ENCODE measurements at places on chromosomes 16 and 17.

DNA sequence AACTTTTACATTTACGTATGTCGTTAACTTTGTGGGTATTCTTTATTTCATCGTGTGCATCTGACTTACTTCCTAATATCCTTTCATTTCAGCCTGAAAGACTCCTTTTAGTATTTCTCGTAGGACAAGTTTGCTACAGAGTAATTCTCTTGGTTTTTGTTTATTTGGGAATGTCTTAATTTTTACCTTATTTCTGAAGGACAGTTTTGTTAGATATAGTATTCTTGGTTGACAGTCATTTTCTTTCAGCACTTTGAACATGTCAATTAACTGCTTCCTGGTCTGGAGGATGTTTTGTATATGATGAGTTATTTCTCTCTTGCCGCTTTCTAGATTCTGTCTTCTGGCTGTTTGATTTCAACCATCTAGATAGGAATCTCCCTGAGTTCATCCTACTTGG, 109.2 kb upstream of the NACA2 start:
- DNase-seq = no peak

GRCh38 chr16:83205896-83206295, 579.1 kb downstream of the CDH13 start:
- DNase-seq = peak; percentile 22

DNA sequence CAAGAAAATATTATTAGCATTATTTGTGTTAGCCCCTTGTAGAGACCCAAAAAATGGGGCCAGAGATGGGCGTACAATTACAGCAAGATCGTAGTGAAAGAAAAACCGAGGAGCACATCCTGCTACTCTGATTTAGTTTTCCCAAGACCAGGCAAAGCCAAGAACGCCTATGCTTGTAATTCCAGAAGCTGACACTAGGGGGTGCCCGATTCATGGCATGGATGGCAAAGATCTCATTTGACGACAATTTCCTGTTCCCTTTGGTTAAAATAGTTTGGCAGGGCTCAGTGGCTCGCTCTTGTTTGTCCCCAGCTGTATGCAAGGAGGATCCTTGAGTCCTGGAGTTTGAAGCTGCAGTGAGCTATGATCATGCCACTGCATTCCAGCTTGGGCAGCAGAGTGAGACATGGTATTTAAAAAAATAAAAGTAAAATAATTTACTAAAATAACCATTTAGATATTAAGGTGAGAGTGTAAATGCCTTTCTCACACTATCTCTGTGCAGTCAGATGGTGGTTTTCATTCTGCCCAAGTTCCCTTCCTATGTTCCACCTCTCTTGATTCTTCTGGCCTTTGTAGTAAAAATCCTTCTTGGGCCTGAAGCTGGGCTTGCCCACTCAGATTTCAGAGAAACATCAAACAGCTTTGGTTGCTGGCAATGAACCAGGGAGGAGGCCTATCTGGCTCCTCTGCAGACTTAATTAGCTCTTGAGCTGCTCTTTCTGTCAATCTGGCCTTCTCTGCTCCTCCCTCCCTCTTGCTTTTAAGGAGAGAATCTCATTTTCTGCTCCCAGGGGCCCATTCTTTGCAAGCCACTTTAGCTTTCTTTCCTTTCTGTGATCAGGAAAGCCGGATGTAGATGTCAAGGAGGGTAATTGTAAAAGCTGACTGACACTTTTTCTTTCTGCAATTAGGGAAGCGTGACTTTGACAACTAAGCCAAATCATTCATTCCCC, 31.2 kb downstream of the TMEM238L start:
- DNase-seq = peak; percentile 32

DNA sequence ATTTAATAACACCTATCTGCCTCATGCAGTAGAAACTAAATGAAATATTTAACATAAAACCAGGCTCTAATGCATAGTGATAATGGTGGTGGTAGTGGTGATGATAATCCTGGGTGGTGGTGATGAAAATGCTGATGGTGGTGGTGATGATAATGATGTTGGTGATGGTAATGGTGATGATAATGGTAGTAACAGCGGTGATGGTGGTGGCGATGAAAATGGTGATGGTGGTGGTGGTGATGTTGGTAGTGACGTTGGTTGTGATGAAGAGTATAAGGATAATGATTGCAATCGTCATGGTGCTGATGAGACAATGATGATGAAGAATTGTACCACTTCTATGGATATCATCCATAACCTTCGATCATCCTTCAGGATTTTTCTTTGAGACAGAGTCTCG, 173.7 kb upstream of the CDH11 start:
- DNase-seq = no peak

DNA sequence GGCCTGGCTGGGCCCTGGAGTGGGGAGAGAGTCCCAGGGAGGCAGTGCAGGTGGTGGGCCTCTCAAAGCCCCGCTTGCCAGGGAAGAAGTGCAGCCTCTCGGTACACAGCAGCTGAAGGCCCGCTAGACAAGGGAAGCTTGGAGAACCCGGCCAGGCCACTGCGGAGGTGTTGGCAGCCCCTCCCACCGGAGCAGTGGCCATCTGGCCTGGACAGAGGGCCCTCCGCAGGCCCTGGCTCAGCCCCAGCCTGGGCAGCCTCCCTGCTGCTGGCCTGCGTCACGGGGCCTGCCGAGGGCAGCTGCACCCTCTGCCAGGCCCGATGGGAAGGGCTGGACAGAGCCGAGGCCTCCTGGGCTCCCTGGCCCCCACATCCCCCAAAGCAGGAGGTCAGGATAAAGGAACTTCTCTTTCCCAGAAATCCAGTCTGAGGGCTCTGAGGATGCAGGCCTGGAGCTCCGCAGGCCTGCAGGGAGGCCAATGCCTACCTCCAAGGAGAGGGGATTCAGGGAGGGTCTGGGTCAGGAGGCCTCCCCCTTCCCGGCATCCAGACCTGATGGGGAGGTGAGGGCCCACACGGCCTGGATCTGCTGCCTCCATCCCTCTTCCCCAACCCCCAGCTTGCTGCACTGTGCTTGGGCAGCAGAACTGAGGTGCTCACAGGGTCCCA, 4.3 kb downstream of the SPPL2C start:
- no peak for DNase-seq

DNA sequence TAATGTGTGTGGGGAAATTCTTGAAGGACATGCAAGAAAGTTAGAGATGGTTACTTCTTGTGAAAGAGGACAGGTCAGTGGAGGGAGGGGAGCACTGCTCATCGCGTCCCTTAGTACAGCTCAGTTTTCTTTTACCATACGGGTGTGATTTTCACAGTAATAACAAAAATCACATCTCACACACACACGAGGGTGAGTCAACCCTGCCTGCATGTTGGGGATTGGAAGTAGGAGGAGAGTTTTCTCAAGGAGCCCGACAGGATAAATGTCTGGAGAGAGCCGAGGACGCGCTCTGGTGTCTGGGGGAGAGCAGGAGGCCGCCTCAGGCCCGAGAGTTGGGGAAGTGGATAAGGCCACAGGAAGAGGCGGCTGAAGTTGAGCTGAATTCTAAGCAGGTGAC, 16.4 kb downstream of the PLCD3 start:
- peak; percentile 28 for DNase-seq

GRCh38 chr17:70225276-70225675, 55.9 kb downstream of the KCNJ2 start:
- DNase-seq = no peak

GRCh38 chr17:32558326-32558955, 71.6 kb downstream of the CDK5R1 start:
- no peak for DNase-seq

- no peak for DNase-seq
Observed at GRCh38 chr16:11618107-11618717, 31.5 kb upstream of the LITAF start.

GRCh38 chr17:38724337-38724988, 5.7 kb upstream of the CISD3 start:
- DNase-seq = no peak

- no peak for DNase-seq
Observed at GRCh38 chr16:85592700-85593493, 20.2 kb upstream of the GSE1 start.

DNA sequence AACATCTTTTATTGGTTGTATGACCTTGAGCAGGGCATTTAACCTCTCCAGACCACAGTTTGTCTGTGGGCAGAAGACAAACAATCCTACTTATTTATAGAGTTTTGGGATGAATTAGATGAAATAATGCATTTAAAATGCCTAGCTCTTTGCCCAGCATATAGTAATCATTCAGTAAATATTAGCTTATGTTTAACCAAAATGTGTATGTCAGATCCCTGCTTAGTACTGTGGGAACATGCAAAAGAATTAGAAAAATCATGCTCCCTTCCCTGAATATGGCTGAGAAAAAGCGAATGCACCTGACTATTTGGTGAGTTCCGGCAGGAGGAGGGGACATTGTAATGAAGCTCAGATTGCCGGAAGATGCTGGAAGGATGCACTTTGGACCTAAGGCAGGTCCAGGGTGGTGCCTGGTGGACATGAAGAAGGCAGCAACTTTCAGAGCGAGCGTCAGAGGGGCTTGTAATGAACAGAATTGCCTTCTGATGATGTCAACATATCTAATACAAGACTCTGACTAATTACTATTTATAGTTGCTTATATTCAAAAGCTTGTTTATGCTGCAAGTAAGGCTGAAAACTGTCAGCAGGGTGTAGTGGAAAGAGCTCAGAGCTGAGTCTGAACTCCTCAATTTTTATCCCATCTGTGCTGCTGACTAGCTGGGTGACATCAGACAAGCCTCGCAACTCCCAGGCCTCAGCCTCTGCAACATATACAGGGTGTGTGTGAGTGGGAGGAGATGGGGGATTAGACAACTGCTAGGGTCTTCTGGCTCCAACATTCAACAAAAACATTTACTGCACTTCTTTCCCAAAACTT, 221.2 kb downstream of the PRKCA start:
- DNase-seq = no peak

GRCh38 chr17:60403523-60403810, 11.5 kb upstream of the USP32 start:
- no peak for DNase-seq

DNA sequence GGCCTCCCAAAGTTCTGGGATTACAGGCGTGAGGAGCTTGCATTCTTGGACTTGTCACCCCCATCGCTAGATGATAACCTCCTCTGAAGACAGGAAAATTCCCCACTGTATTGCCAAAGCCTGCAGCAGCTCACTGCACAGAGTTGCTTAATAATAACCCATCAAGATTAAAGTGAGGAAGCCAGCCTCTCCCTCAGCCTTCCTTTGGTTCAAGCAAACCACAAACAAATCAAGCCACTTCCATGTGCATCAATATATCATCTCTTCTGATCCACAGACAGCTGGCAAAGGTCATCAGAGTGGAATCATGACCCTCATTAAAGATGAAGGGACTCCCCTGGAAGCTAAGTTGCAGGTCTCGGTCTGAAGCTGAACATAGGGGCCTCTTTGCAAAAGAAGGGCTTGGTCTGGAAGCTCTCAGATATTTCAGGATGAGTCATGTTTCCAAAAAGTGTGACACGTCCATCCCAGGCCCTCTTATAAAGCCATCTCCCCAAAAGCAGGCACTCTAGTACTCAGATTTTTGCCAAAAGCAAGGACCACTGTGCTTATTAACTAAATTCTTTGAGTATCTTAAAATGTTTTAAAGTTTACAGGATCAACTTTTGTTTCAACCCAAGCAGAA, 4.8 kb downstream of the EMP2 start:
- DNase-seq = no peak

- DNase-seq = no peak
Observed at GRCh38 chr17:53058031-53058430, 764.7 kb upstream of the KIF2B start.

DNA sequence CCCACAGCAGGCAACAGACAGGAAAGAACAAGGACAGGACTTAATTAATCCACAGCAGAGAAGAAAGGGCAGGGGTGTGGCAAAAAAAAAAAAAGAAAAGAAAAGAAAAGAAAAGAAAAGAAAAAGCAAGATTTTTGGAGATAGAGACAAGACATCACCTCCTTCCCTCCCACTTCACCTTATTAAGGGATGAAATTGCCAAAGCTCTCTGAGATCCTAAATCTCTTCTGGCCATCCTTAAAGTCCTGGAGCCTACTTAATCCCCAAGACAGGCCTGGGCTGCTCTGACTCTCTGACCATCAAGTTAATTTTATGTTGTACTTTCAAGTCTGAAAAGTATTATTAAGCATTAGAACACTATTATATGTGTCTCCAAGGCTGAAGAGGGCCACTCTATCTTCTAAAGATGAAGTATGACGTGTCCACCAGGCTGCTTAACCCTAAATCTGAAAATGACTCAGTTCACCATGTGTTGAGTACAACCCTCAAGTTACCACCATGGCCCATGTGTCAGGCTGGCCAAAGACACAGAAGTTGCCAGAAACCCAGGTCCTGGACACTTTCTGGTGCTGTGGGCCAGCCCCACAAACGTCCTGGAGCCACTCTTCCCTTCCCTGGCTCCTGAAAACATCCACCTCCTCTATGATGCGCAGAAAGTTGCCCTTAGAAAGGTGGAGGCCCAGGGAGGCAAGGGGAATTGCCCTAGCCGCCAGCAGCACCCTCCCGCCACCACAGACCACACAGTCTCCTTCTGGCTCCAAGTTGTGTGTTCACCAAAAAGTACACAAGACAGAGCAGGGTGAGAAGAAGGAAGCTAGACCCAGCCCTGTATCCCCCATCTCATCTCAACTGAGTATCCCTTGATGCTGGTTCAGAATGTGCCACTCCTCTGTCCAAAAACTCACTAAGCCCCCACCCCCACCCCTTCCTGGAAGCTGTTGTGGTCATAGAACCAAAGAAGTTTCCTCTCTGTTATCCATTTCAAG, 2.7 kb downstream of the SOCS1 start:
- no peak for DNase-seq

DNA sequence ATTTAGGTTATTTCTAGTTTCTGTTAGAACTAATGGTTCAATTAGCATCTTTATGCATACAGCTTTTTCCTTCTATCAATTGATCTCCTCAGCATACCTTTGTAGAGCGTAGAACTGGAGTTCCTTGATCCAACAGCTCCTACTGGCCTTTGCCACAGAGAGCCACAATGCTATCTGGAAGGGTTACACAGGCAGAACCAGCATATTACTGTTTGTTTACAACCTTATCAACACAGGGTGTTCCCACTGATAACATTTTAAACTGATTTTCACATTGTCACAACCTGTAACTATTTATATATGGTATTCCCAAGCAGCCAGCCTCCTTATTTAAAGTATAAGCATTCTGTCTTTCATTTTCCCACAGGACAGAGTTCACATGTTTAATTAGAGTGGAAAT, 382.2 kb downstream of the MAF start:
- no peak for DNase-seq

DNA sequence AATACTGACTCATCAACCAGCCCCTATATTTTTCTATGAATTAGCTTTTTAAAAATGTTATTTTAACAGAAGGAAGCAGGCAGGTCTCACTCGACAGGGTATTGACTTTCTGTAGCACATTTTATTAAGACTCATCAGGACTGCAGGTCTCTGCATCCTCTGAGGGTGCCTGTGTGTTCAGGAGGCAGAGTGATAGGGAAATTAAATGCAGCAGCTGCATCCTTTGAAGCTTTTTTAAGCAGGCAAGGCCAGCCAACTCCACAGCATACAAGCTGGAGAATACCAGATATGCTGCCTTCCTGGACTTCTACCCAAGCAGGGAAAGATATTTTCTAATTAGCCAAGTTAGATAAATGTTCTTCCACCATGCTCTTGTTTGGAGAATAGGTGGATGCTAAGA, 124.9 kb downstream of the WSCD1 start:
- no peak for DNase-seq

DNA sequence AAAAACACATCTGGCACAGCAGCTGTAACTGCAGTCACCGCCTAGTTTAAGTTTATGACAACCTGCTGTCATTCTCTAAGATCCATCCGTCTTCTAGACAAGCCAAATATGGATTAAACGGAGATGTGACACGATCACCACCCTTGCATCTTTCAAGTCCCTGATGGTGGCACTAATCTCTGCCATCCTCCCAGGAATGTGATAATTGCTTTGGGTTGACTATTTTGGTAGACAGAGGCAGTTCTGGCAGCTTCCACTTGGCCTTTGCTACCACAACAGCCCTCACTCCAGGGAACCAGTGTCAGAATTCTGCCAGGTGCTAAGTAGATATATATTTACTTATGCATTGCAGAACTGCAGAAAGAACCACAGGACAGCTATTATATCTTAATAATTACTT, 81.3 kb downstream of the ADCY9 start:
- DNase-seq = no peak
